ENCODE measurements at places on chromosomes 5 and 9.
A peak's percentile ranks its signal among the peaks of the same experiment; 100 is the strongest.

DNA sequence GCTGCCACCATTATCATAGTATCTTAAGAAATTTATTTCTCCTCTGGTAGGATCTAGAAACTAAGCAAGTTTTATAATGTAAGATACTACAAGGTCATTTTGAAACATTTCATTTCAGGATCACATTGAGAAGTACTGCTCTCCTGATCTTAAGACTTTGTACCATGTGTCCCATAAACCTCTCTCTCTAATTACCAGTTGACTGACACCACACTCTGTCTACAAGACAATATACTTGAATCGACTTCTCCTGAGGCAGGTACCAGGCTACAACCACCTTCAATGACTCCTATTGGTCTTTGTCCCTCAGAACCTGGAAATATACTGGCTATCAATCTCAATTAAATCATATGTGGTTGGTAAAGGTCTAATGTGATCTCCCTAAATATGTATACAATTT lies 597.0 kb downstream of the PTPRD start:
- no peak for DNase-seq

GRCh38 chr5:89698028-89698427 lies 711.5 kb downstream of the CETN3 start:
- DNase-seq = no peak

DNA sequence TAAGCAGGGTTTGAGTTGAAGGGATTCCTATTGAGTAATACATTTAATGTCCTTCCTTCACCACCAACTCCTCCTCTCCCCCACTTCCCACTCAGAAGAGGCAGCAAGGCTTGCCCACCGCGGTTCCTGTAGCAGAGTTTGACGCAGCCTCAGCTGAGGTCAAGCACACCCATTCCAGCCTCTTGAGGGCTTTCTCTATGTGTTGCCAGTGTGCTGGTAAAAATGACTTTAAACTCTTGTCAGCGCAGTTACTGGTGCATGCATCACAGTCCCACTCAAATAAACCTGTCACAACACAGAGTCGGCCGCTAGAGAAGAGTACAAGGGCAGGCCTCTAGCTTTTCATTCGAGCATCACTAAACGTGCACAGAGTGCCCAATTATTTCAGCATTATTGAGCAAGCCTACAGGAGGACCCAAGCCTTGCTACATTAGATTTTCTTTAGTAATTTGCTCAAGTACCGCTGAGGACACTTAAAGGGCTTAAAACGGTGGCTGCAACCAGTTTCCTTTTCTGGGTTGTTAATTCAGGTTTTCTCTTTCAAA lies 79.6 kb downstream of the TLE4 start:
- DNase-seq = peak; percentile 85

DNA sequence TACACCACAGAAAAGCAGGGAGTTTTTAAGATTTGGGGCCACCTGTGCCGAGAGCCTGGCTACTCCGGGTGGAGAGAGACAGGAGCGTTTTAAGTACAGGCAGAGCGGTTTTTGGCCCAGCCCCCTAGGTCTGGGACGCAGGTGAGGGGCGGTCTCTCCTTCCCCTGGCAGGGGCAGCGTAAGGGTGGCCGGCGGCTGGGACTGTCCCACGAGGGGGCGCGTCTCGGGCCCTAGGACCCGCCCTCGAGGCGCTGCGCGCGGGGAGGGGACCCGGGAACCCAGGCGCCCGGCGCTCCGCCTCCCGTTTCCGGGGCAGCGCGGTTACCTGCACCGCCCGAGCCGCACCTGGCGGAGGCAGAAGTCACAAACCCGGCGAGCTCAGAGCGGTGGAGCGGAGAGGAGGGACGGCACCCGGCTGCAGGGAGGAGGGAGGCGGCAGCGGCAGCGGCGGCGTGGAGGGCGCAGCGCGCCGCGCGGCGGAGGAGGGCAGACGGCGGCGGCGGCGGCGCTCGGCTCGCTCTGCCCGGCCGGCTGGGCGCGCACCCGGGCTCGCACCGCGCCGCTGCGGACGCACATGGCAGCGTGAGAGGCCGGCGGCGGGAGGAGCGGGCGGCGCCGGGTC lies at the start of gene WWC1:
Gene WWC1 (plus strand): TSS at position 304 of the 622 bp plus-strand sequence. CDS start 508 bp downstream, outside the sequence.
- no peak for DNase-seq

GRCh38 chr5:160047423-160047822 lies 38.5 kb downstream of the TTC1 start:
- DNase-seq = no peak

- DNase-seq = no peak
These were observed 83.8 kb upstream of the FREM1 start for GRCh38 chr9:14993901-14994554.

- no peak for DNase-seq
These were observed at the start of gene TAS2R1 for GRCh38 chr5:9630251-9630650. Gene TAS2R1, minus strand, starts transcription at chr5:9630351. Its CDS starts 319 bp downstream, at chr5:9630032.

GRCh38 chr9:123679330-123679987 lies 250.5 kb downstream of the DENND1A start:
- DNase-seq = peak; percentile 9

DNA sequence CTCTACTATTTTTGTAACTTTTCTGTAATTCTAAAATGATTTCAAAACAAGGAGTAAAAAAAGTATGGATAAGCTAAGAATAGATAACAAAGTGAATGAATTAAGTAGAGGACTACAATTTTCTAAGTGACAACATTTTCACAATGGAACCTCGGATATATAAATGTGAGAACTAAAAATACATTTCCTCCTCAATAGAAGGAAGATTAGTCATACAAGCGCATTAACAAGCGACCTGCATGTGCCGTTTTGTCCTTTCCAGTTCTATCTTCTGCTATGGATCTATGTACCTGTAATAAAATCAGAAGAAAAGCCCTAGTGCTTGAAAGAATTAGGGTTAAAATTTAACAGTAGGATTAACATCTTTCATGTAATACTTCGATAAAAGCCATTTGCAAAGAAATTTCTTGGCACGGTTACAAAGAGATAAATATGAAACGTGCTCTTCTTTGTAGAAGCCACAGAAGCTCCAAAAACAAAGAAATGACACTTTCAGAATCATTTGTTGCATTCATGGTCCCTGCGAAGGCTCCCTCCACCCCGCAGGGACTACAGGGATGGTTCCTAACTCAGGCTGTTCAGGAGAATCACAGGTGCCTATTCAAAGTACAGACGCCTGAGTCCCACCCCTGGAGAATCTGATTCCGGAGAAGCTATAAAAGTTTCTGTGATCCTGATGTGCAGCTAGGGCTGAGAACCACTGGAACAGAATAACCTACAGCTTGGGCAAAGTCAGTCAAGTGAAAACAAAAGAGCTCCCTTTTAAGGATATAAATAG lies 216.6 kb upstream of the EFNA5 start:
- DNase-seq = no peak

DNA sequence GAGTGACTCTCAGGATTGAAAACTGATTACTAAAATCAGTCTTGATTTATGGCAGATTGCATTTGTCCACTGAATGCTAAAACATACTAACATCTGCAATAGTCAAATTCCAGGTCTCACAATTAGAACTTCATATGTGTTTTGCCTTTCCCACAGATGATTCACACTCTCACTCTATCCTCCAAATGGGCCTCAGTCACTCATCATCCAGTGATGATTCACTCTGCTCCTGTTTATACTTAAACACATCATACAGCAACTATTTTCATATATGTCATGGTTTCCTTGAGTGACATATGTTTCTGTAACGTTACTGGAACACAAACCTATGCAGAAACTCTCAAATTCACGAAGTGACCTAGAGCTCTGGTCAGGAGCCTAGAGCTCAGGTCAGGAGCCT lies 512.9 kb downstream of the HINT1 start:
- no peak for DNase-seq

Measured in HL-60 (cell line).